ENCODE measurements at places on chromosomes 11 and 22.

- no peak for DNase-seq
Observed at GRCh38 chr11:15232496-15232895, 117.8 kb downstream of the INSC start.

DNA sequence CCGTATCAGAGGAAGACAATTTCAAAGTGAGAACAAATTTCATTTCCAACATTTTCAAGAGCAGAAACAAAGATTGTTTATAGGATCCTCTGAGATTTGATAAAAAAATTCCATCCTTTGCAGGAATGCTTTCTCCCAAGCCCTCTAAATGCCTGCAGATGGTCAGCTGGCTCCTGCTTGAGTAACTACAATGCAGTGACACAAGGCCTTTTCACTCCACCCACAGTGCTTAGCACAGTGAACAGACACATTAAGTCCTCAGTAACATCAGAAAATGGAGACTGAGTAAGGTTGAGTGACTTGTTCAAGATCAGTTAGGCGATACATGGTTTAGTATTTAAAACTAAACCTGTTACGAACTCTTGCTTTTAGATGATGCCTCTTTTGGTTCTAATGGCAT lies 527.1 kb upstream of the CCDC90B start:
- DNase-seq: no peak

DNA sequence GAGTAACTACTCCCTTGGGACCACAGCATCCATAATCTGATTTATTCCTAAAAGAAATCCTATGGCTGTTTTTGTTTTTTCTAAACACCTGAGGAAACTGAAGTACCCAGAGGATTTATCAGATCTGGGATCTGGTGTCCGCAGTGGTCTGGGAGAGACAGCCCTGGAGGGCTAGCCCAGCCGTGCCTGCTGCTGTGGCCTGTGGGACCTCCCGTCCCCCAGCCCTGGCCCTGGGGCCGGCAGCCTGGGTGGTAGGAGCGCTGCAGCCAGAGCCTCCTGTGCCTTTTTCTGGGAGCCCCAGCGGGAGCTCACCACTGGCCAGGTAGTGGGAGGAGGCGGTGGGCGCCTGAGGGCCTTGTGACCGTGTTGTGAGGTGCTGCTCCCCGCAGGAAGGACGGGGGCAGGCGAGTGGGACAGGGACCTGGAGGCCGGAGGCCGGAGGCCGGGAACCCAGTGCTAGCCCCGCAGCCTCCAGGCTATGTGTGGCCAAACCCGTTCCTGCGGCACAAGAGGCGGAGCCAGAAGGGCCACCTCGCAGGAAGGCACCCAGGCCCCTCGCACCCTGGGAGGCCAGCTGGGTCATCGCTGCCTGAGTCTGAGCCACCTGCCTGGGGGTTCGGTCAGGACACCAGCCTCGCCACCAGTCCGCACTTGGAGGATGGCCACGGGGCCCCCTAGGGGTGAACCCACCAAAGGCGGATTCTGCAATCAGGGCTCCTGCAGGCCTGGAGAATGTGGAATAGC lies 18.2 kb upstream of the C11orf96 start:
- DNase-seq: no peak

DNA sequence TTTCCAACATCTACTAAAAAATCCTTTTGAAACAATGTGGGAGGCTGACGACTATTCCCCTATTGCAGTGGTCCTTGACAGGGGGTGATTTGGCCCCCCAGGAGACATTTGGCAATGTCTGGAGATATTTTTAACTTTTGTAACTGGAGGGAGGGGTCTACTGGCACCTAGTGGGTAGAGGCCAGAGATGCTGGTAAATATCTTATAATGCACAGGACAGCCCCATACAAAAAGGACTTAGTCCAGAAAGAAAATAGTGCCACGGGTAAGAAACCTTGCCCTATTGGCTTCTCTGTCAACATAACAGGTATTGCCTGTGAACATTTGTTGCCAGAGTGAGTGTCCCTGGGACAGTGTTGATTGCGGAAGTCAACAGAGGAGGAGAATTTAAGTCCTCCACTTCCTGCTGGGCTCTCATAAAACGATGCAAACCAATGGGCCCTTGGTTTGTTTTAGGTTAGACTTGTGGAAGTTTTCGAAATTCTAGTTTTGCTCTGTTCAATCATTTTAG lies 101.6 kb downstream of the MAML2 start:
- DNase-seq: no peak

DNA sequence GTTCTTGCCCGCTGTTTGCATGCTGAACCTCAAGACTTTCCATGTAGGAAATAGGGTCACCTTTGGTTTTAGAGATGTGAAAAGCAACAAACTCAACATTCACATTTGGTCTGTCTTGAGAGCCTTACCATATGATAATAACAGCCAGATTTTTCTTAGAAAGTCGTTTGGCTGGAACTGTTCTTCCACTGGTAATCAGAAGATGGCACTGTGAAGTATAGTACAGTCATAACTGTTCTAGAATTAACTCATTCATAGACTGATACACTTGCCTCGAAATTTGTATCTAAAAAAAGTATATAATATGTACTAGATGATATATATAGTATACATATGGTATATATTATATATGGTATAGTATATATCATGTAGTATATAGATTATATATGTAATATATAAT lies 12.3 kb downstream of the LUZP2 start:
- DNase-seq: no peak

DNA sequence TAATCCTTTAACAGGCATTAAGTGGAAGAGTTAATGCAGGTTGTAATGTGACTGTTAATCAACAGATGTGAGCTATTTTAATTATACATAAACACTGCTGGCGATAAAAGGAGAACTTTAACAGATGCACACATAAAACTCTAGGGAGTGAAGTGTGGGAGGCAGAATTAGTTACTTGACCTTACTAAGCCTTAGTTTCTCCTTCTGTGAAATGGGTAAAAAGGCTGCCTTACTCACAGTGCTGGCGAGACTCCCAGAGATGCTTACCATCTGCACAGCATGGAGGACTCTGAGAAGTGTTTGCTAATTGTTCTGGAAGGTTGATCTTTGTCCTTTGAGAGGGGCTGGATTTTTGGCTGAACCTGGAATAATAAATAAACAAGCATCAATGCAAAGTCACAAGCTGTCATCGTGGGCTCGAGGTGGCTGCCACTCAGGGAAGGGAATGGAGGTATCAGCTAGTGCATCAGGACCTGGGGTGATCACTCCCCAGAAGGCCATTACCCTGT lies 58.6 kb upstream of the MPEG1 start:
- DNase-seq: no peak

DNA sequence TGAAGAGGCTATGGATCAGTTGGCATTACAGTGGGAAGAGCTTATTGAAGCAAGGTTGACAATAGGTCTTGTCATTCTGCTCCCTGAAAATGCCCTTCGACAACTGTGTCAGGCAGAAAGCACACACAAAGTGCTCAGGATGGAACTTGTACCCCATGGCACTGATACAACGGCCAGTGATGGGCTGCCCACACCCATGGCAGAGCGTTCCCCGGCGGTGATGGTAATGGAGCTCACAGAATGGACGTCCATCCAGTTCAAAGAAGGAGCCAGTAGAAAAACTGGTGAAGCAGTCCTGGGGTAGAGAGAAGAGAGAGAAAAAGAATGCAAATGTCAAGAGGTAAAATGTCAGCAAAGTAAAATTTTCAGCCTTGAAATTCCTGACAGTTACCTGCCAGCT lies 19.5 kb upstream of the OR5B21 start:
- DNase-seq: no peak

- no peak for DNase-seq
Observed at GRCh38 chr11:18332891-18333290, 10.5 kb downstream of the GTF2H1 start.

DNA sequence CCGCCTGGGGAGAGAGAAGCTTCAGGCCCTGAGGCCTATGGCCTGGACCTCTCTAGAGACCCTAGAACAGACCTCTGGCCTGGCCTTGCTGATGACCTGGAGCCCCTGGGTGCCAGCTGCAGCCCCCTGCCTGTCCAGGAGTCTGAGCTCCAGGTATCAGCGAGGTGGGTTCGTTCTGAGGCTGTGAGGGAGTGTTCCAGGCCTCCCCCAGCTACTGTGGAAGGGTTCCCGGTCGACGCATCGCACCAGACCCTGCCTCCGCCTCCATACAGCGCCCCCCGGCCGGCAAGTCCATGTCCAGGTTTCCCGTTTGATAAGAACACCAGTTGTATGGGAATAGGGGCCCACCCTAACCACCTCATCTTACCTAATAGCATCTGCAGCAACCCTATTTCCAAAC lies 111.1 kb downstream of the KCNQ1 start:
- no peak for DNase-seq

DNA sequence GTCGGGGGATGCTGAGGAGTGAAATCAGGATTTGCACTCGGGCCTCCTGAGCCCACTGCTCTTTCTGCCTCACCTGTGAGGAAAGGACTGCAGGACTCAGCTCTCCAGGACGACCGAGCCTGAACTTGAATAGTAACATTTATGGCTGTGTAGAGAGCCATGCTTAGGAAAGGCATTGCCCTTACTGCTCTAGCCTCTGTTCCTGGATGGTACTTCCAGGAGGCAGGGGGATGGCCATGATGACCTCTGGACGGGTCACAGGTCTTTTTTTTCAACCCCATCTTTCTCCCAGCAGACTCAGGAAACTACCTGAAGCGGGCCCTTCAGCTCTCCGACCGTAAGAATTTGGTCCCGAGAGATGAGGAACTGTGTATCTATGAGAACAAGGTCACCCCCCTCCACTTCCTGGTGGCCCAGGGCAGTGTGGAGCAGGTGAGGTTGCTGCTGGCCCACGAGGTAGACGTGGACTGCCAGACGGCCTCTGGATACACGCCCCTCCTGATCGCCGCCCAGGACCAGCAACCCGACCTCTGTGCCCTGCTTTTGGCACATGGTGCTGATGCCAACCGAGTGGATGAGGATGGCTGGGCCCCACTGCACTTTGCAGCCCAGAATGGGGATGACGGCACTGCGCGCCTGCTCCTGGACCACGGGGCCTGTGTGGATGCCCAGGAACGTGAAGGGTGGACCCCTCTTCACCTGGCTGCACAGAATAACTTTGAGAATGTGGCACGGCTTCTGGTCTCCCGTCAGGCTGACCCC lies 11.3 kb downstream of the ANKK1 start:
- no peak for DNase-seq

GRCh38 chr22:44561139-44561840 lies 63.3 kb upstream of the RTL6 start:
- DNase-seq: no peak
